ENCODE measurements at places on chromosomes 16 and 17. TPM values are rescaled to one million over a fixed set of nuclear protein-coding genes. Genes with fewer than 3 reads are reported as not detected.

The ZFHX3 gene
- 9.6 TPM for total RNA-seq

GRCh38 chr16:76487411-76488064 is 210.3 kb downstream of the CNTNAP4 start:
- no peaks in the 10 kb centered on the region for H3K27me3 ChIP-seq
- H3K36me3 ChIP-seq, result no peaks in the 10 kb centered on the region
- H3K4me3 ChIP-seq, result no peak overlapping the region
- no peak overlapping the region for H3K27ac ChIP-seq
- H3K4me1 ChIP-seq, result no peaks in the 10 kb centered on the region
- DNase-seq, result no peak

The DHRS11 gene
- 13.1 TPM for total RNA-seq

The SLC47A1 gene
- total RNA-seq, result 12.9 TPM

DNA sequence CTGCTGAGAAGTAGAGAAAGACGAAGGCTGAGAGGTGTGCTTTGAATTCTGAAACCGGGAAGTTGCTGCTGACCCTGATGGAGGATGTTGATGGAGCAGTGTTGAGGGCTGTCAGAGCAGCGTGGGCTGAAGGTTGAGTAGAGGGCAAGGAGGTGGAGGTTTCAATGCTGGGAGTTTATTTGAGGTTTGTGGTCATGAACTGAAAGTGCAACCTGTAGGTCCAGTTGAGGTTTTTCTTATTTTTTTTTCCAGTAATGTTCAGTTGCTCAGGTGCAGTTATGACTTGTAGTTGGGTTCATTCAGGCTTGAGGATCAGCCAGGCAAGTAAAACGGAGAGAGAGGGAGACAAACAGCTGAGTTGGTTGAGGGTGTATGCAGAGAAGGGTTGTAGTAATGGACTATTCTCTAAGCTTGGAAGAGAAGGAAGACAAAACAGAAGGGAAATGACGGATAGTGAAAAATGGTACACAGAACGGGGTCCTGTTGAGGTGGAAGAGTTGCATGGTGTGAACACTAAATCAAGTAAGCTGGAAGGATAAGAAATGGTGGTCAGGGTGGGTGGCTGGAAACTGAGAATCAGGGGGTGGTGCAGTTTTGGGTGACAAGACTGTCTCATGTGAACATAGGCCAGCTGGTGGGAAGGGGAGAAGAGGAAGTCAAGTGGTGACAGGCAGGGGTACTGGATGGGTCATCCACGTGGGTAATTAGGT is 8.7 kb upstream of the UBE2G1 start:
- H3K27ac ChIP-seq, result no peak overlapping the region
- no peak overlapping the region for H3K4me3 ChIP-seq
- H3K36me3 ChIP-seq, result no peaks in the 10 kb centered on the region

The NUBP2 gene
- 36.2 TPM for total RNA-seq

DNA sequence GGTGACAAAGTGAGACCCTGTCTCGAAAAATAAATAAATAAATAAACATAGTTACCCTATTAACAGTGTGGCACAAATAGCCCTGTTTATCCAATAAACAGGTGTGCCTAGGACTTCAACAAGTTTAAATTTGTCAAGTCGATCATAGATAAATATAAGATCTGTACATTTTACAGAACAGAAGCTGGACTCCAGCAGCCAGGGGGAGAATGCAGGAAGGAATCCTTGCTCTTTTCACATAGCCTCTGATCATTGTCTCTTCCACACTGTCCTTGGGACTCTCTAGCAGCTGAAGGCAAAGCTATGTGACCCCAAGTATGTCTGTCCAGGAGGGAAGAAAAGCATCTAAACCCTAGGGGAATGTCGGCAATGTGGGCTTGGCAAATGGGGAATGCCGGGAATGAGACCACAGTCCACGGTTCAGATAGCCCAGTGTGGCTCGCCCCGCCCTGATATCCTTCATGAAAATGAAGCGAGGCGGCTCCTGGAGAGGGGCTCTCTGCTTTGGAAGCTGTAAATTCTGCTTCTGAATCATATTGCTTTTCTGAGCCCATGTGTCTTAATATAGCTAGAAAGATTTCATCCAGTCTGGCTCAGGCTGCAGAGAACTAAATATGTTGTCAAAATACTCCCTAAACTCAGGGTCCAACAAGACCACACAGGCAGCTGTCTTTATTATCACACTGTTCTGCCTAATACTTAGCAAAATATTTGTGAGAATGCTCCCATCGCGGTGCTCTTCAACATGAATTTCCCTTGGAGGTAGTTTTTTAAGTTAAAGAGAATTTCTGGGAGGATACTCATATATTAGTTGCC is 24.9 kb upstream of the GRB2 start:
- peaks cover 12% of the 10 kb centered on the region for H3K4me1 ChIP-seq
- DNase-seq, result no peak
- H3K27me3 ChIP-seq, result no peaks in the 10 kb centered on the region
- no peak overlapping the region for H3K4me3 ChIP-seq

- H3K4me3 ChIP-seq, result no peak overlapping the region
- peaks cover 27% of the 10 kb centered on the region for H3K36me3 ChIP-seq
- H3K4me1 ChIP-seq, result peaks cover 86% of the 10 kb centered on the region
These were observed 14.3 kb downstream of the VASN start for GRCh38 chr16:4385789-4386450.

DNA sequence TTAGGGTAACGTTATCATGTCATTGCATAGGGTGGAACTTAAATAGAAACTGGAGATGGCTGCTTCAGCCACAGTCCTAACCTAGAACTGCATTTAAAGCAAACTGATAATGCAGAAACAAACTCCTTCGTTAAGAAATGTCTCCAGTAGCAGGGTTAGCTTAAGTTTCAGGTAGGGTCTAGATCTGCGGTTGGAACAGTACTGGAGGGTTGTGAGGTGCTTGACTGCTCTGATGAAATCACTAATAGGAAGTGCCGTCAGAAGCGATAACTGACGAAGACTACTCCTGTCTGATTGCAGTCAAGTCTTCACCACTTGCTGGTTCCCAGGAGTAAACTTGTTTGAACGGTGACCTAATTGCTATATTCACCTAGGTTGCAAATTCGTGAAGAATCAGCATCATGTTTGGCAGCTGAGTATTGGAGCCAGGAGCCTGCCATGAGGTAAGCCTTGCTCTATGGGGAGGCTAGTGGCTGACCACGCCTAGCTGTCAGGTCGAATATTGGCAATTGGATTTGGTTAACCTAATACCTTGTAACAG is 24.5 kb downstream of the TRPV2 start:
- peaks cover 64% of the 10 kb centered on the region for H3K4me1 ChIP-seq
- no peak for DNase-seq
- H3K36me3 ChIP-seq, result peaks cover 46% of the 10 kb centered on the region
- no peaks in the 10 kb centered on the region for H3K27me3 ChIP-seq
- peak overlapping the region; percentile 89 for H3K27ac ChIP-seq

The DLX4 gene
- total RNA-seq, result not detected

DNA sequence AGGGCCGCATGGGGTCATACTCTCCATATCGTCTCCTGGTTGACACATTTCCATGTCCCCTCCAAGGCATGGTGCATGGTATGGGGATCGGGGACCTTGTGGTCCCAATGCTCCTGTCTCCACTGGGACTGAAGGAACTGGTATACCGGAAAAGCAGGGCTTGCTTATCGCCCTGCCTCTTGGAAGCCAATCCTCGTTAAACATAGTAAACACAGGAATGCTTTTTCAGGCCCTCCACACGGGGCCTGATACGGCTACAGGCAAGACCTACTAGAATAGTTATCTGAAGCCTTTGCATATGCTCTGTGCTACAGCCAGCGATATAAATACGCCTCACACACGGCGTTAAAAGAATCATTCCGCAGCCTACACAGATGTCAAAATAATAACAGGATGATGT is 159.5 kb downstream of the SHISA9 start:
- no peak for DNase-seq
- H3K27ac ChIP-seq, result no peak overlapping the region
- H3K4me3 ChIP-seq, result no peak overlapping the region
- H3K27me3 ChIP-seq, result peaks cover 17% of the 10 kb centered on the region
- no peaks in the 10 kb centered on the region for H3K36me3 ChIP-seq

The PRSS36 gene
- 1.4 TPM for total RNA-seq

- H3K27me3 ChIP-seq, result no peaks in the 10 kb centered on the region
- no peak for DNase-seq
- H3K27ac ChIP-seq, result no peak overlapping the region
- H3K4me3 ChIP-seq, result no peak overlapping the region
- H3K4me1 ChIP-seq, result peaks cover 63% of the 10 kb centered on the region
- H3K36me3 ChIP-seq, result peaks cover 48% of the 10 kb centered on the region
These were observed 8.8 kb downstream of the PCGF2 start for GRCh38 chr17:38739305-38739704.

The LGALS9B gene
- not detected for total RNA-seq

DNA sequence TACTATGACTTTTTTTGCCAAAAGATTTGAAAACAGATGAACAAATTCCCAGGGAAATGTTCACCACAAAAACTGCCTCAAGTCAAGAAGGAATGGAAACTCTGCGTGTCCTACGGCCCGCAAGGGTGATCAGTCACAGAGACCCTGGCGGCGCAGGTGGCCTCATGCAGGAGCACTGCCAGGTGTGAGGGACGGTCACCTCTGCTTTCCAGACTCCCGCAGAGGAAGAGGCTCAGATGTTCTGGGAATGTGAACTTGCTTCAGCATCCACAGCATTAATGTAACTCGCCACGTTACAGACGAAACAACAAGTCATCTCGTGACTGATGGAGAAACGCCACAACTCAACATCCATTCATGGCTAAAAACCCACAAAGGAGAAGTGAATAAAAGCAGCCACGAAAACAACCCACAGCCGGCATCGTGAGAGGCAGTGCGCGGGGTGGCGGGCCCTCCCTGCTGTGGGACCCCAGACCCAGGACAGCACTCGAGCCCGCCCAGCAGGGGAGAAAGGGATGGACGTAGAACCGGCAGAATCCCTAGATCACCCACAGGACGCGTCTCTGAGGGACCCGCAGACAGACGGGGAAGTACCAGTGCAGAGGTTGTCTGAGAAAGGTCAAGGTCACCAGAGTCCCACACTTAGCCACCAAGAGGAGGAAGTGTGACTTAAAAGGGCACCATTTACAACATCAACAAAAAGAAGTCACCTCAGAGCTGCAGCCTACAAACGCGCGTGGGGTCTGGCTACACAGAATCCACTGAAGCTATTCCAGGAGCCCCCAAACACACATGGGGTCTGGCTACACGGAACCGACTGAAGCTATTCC is 76.9 kb upstream of the GNG13 start:
- no peak for DNase-seq
- no peak overlapping the region for H3K4me3 ChIP-seq
- H3K27me3 ChIP-seq, result no peaks in the 10 kb centered on the region
- no peaks in the 10 kb centered on the region for H3K4me1 ChIP-seq
- peaks cover 8% of the 10 kb centered on the region for H3K36me3 ChIP-seq

The CACNG3 gene
- not detected for total RNA-seq

All from left ventricle myocardium inferior (tissue), 1 donor.